ENCODE measurements at places on chromosomes 6 and 20. TPM values are rescaled to one million over a fixed set of nuclear protein-coding genes. Genes with fewer than 3 reads are reported as not detected.

The LY6G5B gene
- total RNA-seq = 3.8 TPM

The PRND gene
- total RNA-seq = not detected

The FRMD1 gene
- 0.08 TPM for total RNA-seq

The CST7 gene
- not detected for total RNA-seq

The ETV7 gene
- total RNA-seq = 0.14 TPM
